ENCODE measurements at places on chromosomes 7 and 10.

DNA sequence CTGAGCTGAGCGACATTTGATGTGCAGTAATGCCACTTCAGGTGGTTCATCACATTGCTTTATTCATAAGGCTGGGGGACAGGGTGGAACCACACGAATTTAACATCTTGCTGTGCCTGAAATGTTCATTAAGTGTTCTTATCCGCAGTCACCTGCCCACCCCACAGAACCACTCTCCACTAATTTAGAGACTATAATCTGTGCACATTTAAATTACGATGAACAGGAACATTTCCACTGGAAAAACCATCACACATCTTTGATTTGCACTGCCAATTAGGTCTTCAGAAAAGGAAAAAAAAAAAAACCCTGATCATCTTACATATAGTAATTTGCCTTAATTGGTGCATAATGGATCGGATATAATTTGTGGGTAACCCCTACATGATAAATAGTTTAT is 2.3 kb downstream of the CDCA7L start:
- no peak for DNase-seq

DNA sequence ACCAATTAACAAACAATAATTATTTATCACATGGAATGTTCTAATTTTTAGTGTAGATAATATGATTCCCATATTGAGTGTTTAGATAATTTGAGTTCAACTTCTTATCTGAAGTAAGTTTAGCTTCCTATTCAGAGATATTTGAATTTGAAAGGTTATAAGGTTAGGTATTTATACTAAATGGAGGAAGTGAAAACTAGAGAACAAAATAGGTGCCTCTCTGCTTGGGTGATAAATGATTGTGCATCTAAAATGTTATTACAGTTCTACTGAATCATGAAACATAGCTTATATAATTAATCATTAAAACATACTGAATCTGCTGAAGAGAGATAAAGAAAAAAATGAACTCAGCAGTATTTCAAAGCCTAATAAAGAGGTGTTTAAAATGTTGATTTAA is 1174.3 kb downstream of the XPNPEP1 start:
- no peak for DNase-seq

GRCh38 chr7:129949292-129950133 is 3.2 kb downstream of the UBE2H start:
- no peak for DNase-seq

- no peak for DNase-seq
Measured at GRCh38 chr10:85641479-85642009, 725.1 kb downstream of the GRID1 start.

- DNase-seq: no peak
Measured at GRCh38 chr10:25902002-25902401, 32.0 kb upstream of the MYO3A start.

GRCh38 chr10:125144693-125145623 is 15.4 kb downstream of the CTBP2 start:
- no peak for DNase-seq

- no peak for DNase-seq
Measured at GRCh38 chr7:107122486-107122911, 46.3 kb upstream of the HBP1 start.

DNA sequence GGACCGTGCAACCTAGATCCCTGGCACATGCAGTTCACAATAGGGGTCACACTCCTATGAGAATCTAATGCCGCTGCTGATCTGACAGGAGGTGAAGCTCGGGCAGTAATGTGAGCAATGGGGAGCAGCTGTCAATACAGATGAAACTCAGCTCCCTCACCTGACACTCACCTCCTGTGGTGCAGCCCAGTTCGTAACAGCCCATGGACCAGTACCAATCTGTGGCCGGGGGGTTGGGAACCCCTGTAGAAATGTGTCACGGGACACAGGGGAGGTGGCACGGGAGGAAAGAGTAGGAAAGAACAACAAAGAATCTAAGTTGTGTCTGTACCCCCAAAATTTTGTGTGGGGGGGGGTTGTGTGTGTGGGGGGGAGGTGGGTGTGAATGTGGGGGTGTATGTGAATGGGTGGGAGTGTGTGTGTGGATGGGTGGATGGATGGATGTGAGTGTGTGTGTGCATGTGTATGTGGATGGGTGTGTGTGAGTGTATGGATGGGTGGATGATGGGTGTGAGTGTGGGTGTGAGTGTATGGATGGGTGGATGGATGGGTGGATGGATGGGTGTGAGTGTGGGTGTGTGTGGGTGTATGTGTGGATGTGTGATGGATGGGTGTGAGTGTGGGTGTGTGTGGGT is 33.1 kb downstream of the SFMBT2 start:
- DNase-seq: no peak

GRCh38 chr10:89946106-89946505 is 244.7 kb downstream of the KIF20B start:
- no peak for DNase-seq

DNA sequence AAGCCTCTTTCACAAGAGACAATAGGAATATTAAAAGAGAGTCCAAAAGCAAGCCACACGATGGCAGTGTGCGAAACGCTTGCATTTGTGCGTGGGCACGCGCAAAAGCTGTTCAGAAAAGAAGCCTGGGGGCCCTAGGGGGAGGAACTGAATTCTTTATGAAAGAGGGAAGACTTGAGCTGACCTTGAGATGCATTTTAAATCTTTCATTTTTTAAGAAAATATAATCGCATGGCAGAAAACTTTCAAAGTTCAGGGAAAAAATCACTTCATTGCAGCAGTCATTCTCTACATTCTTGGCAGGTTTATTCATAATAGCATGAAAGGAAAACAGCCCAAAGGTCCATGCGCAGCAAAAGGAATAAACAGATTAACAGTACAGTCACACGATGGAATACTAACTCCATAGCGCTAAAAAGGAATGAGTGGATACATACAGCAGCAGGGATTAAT is 206.5 kb upstream of the PRKCQ start:
- DNase-seq: no peak

GRCh38 chr10:130244928-130245495 is 108.8 kb downstream of the GLRX3 start:
- DNase-seq: no peak

DNA sequence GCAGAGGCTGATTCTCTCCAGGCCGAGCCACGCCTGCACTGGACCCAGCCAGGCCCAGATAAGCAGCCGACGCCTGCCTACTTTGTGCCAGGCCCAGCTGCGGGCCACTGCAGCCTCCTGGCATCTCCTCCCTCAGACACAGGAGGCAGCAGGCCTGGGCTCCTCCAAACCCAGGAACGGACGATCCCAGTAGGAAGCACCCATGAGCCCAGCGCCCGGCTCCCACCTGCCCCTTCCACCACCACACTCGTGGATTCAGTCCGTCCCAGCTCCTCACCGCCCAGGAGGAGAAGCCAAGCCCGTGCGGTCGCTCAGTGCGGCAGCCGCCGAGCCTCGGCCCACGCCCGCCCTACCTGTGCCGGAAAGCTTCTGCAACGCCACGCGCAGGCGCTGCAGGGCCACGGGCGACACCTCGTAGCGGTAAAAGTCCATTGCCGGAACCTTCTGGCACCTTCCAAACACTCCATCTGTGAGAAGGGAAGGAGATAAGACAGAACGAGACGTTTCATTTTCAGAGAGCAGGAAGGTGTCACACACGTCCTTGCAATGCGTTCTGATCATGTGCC is 271.1 kb downstream of the PTPRN2 start:
- DNase-seq: no peak

DNA sequence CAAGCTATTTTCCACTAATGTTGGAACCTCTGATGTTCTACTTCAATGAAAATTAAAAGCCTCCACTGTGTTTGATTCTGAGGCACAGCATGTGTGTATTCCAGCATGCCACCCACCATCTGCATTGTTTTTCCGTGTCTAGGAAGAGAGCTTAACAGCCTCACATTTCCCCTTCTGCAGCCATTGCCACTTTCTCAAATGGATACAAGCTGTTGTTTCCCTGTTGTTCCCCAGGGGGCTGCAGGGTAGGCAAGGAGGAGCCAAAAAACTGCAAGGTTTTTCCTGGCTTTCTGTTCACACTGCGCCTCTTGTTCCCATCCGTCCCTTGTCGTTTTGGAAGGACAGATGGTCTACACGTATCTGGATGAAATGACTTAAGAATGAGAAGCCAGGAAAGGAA is 72.3 kb upstream of the DNAJB12 start:
- no peak for DNase-seq

DNA sequence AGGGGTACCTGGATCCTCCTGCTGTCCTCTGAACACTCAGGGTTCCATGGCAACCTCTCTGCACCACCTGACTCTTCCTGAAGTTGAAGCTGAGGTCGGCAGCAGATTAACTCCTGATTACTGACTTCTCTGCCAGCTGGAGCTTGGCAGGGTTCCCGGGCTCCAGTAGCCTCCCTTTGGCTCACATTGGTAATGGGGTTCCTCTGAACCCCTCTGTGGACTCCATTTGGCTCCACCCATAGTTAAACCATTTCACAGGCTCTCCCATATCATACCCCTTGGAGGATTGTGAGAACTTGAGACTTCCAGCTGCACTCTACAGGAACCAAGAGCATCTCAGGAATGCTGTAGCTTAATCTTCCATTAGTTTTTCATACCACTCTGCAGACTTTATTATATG is 292.5 kb downstream of the HDAC9 start:
- DNase-seq: no peak

GRCh38 chr7:54841772-54842697 is 83.0 kb upstream of the SEC61G start:
- DNase-seq: no peak

GRCh38 chr10:43409385-43410109 is 561 bp upstream of the HNRNPF start:
- DNase-seq: no peak

GRCh38 chr10:61635932-61636331 is 26.8 kb upstream of the CABCOCO1 start:
- no peak for DNase-seq

GRCh38 chr10:63522995-63523394 is 1.8 kb downstream of the REEP3 start:
- DNase-seq: no peak

DNA sequence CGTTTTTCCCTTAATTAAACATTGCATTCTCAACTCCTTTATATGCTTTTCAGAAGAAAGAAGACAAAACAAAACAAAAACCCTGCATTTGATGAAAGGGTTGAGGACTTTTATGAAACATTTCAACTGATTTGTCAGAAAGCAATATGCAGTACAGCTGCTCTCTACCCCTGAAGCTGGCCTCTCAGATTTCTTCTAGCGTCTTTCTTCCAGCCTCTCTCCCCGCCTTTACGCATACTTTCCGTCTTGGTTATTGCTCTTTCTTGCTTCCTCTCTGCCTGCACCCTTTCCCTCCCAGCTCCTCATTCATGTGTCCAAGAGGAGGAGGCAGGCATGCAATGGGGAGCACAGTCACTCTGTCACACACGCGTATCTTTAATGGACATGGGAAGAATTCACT is 91.0 kb upstream of the COL1A2 start:
- no peak for DNase-seq

GRCh38 chr10:5752301-5752871 is 60.8 kb downstream of the GDI2 start:
- DNase-seq: no peak

DNA sequence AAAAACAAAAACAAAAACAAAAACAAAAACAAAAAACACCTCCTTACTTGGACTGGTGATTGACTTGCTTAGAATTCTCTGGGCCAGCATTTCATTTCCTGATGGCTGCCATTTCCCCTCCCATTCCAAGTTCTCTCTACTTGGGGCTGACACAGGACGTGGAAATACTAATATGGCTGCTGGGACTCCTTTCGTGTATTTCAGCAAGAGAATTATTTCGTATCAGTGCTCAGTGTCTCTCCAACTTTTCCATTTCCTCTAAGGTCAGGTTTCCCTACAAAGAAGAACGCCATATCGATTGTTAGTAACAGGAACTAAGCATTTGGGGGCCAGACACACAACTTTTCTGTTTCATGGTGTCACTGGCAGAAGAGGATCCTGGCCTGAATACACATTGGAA is 22.5 kb upstream of the VAX1 start:
- DNase-seq: no peak

DNA sequence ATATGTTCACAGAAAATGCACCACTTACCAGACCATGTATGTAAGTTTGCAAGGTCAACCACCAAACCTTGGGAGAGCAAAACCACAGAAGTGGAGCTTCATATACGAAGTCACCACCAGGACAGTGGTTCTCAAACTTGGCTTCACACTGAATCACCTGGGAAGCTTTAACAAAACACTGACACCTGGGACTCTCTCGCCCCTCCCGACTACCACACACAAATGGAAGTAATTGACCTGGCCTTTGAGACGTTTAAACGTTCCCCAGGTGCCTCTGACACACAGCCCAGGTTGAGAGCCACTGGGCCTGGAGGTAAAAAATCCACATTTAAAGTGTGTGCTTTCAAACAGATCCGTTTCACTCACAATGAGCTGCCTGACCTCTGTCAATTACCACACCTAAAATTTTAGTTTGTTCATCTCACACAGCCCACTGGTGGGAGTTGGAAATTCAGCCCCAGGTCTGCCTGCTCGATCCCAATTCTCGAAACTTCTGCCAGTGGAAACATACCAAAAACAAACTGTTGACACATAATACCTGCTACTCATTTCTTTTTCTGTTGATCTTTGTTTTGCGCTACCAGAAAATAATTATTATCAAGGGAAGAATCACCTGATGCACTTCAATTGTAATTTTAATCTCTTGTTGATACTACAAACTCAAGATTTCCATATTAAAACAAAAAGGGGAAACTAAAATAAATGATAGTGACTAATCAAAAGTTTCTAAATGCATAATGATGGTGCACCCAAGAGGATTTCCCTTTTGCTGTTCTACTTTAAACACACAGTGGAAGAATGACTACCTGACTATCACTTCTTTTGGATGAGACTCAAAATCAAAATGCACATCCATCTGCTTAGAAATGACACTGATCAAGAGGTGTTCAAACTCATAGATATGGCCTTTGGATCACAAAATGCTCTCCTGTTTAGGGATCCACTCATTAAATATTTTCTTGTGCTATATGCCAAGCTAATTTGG is 26.6 kb downstream of the CDNF start:
- DNase-seq: no peak

- no peak for DNase-seq
Measured at GRCh38 chr7:107678110-107678753, 17.6 kb downstream of the SLC26A4 start.

GRCh38 chr10:17387861-17388503 is 66.4 kb downstream of the ST8SIA6 start:
- DNase-seq: no peak

- no peak for DNase-seq
Measured at GRCh38 chr7:151708610-151709009, 168.3 kb downstream of the PRKAG2 start.

DNA sequence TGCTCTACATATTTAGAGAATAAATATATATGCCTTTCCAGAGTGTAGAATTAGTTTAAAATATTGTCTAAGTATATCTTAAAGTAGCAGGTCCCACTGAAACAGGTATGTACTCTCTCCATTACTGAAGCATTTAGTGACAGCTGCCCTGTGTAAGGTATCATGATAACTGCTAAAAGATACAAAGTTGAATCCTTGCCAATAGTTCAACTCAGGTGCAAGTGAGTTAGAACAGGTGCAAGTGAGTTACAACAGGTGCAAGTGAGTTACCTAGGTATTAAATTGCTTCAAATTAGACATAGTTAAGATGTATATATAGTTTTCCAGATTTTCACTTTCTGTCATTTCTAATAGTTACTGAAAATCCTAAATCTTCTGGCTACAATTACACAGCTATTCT is 119.1 kb downstream of the CNOT4 start:
- DNase-seq: no peak

Measured in stimulated activated CD8-positive, alpha-beta memory T cell treated with anti-CD3 and anti-CD28 coated beads, Interleukin-4, amount 100 ng/mL, for 1 hour (primary cell).